T-helper 17 cell (primary cell): ENCODE measurements at places on chromosomes 11 and 22.

DNA sequence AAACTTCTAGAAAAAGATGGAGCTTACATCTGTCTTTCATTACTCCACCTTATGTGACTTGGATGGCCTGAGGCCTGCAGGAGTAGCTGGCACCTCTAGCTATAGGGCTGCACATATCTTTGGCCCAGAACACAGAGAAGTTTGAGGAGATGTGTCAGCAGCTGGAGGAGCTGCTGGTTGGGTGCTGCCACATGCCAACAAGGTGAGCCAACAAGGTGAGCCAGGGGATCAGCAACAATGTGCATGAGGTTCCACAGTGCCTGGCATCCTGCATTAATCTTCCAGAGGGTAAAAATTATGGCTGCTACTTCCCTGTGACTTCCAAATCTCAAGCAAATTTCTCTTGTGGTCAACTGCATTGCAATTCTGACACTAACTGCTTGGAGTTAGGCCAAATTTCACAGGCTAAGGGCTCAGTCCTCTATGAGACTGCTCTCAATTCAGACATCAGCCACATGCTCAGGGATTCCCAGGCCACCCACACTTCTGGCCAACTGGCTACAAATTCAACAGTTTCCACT, 16.0 kb downstream of the RBM7 start:
- no peak overlapping the region for H3K4me3 ChIP-seq
- H3K27ac ChIP-seq = no peak overlapping the region
- peaks cover 6% of the 10 kb centered on the region for H3K36me3 ChIP-seq
- peaks cover 5% of the 10 kb centered on the region for H3K4me1 ChIP-seq
- no peak for DNase-seq

GRCh38 chr11:86571273-86571948, 101.0 kb downstream of the ME3 start:
- no peaks in the 10 kb centered on the region for H3K4me1 ChIP-seq
- H3K36me3 ChIP-seq = no peaks in the 10 kb centered on the region
- H3K4me3 ChIP-seq = no peak overlapping the region
- H3K27me3 ChIP-seq = no peaks in the 10 kb centered on the region

GRCh38 chr11:89147229-89147628, 30.4 kb upstream of the TYR start:
- no peak overlapping the region for H3K4me3 ChIP-seq
- no peak for DNase-seq
- H3K27me3 ChIP-seq = no peaks in the 10 kb centered on the region
- no peak overlapping the region for H3K27ac ChIP-seq

DNA sequence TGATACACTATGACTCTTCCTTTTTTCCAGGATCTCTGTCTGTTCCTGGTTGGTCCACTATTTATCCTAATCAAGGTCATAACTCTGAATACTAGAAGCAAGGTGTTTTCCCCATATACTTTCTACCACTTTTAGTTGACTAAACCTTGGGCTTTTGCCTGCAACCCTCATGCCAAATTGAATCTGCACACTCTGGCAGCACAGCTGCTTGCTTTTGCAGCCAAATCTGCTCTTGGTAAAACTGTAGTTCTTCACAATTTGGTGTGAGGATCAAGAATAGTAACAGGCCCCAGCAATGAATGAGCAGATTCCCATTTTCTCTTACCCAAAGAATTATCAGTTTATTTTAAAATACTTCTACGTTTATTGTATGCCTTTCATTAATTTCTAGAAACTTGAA, 586.5 kb upstream of the CNTN5 start:
- no peaks in the 10 kb centered on the region for H3K27me3 ChIP-seq
- no peak overlapping the region for H3K4me3 ChIP-seq
- no peaks in the 10 kb centered on the region for H3K4me1 ChIP-seq

- DNase-seq = no peak
- no peaks in the 10 kb centered on the region for H3K36me3 ChIP-seq
- H3K27me3 ChIP-seq = no peaks in the 10 kb centered on the region
- no peak overlapping the region for H3K27ac ChIP-seq
- H3K4me3 ChIP-seq = no peak overlapping the region
Observed at GRCh38 chr11:15507592-15507991, 392.9 kb downstream of the INSC start.

GRCh38 chr11:110777775-110778174, 65.5 kb upstream of the ARHGAP20 start:
- no peak for DNase-seq
- H3K27me3 ChIP-seq = no peaks in the 10 kb centered on the region
- no peak overlapping the region for H3K27ac ChIP-seq
